ENCODE measurements at places on chromosomes 1 and 21. TPM values are rescaled to one million over a fixed set of nuclear protein-coding genes. Genes with fewer than 3 reads are reported as not detected.

- no peak for DNase-seq
Measured at GRCh38 chr1:169483500-169483966, 2.2 kb downstream of the SLC19A2 start.

- no peak for DNase-seq
Measured at GRCh38 chr1:63641615-63642014, 48.4 kb downstream of the PGM1 start.

DNA sequence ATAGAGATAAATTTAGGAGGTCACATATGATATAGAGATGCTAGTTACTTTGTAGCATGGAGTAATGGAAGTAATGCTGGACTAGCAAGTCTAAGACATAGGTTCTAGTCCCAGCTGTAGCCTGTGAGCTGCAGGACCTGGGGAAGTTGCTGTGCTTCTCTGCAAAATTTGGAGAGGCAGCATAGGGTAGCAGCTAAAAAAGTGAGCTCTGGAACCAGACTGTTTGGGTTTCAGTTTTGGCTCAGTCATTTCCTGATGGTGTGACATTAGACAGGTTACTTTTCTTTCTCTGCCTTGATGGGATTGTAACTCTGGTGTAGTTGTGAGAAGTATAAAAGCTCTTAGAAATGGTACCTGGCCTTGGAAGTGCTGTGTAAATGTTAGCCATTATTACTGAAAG is 3.3 kb downstream of the METTL13 start:
- no peak for DNase-seq

DNA sequence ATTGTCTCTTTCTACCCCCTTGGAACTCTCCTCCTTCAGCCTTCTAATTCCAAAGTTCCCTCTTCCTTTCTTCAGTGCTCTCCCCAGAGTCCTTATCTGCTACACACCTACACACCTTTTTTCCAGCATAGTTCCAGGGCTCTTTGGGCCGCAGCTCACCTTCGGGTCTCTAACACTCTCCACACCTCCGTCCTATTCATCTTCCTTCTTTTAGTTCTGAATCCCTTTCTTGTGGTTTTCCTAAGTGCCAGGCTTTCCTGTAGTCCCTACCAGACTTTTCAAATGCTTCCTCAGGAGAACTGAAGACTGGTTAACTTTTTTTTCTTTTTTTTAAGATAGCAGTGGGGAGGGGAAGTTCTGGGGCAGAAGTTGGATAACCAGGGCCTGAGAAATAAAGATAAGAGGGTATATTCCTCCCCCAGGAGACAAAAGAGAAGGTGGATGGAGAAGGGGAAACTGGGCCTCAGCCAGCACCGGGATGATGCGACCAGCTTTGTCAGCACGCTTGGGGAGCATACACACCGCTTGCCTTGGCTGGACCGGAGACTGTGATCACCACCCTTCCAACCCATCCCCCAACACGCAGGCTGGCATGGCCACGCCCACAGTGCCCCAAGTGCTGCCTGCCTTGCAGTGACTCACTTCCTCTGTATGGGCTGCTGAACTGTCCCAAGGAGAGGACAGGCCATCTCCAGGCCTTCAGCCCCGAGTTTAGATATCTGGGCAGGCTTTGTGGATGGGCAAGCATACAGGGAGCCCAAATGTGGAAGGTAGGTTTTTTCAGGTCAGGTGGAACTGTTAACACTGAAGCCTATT is 2.5 kb upstream of the CERS2 start:
- peak; percentile 53 for DNase-seq

Gene SPRR2A
- not detected for total RNA-seq

DNA sequence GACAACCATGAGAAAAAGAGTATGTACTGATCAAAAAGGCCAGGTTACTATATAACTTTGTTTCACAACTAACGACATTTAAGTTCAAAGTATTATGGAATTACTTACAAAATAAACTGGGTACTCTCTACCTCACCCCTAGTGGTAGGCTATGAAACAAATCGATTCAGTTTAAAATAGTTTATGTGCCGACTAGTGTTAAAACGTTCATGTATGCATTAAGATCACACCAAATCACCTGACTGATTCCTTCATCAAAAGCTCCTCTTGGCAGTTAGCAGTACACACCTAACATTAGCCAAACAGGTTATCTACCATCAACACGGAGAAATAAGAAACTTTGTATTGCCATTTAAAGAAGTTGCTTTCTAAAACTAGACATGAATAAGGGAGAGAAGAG is 137.1 kb downstream of the AKT3 start:
- no peak for DNase-seq

Gene RAB4A
- total RNA-seq = 48.3 TPM

- DNase-seq = no peak
Measured at GRCh38 chr1:85244271-85245061, 15.0 kb downstream of the C1orf52 start.

- no peak for DNase-seq
Measured at GRCh38 chr1:29936031-29936544, 699.8 kb downstream of the PTPRU start.

- no peak for DNase-seq
Measured at GRCh38 chr1:100510451-100510850, 27.5 kb upstream of the GPR88 start.

DNA sequence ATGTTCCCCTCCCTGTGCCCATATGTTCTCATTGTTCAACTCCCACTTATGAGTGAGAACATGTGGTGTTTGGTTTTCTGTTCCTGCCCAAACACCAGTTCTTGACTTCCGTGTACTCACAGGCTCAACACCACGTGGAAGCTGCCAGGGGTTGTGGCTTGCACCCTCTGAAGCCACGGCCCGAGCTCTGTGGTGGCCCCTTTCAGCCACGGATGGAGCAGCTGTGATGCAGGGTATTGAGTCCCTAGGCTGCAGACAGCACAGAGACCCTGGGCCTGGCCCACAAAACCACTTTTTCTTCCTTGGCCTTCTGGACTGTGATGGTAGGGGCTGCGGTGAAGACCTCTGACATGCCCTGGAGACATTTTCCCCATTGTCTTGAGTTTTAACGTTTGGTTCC is 111.6 kb downstream of the SYT14 start:
- no peak for DNase-seq

DNA sequence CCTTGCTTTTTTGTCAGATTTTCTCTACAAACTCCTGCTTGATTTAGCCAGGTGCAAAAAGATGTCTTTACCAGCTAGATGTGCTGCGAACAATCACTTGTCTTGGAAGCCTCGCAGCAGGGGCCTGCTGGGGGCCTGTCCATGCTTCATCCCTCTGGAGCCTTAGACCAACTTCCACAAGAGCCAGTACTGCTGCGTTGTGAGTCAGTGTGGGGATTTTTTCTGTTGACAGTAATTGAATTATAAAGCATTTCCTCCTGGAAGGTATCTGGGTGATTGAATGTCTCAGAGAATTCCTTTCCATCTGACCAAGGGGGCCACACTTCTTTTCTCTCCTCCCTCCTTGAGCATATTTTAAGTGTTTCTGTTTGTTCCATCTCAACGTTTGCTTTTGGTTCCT is 40.4 kb upstream of the LDLRAP1 start:
- no peak for DNase-seq

Gene SLC30A10
- 0.09 TPM for total RNA-seq

DNA sequence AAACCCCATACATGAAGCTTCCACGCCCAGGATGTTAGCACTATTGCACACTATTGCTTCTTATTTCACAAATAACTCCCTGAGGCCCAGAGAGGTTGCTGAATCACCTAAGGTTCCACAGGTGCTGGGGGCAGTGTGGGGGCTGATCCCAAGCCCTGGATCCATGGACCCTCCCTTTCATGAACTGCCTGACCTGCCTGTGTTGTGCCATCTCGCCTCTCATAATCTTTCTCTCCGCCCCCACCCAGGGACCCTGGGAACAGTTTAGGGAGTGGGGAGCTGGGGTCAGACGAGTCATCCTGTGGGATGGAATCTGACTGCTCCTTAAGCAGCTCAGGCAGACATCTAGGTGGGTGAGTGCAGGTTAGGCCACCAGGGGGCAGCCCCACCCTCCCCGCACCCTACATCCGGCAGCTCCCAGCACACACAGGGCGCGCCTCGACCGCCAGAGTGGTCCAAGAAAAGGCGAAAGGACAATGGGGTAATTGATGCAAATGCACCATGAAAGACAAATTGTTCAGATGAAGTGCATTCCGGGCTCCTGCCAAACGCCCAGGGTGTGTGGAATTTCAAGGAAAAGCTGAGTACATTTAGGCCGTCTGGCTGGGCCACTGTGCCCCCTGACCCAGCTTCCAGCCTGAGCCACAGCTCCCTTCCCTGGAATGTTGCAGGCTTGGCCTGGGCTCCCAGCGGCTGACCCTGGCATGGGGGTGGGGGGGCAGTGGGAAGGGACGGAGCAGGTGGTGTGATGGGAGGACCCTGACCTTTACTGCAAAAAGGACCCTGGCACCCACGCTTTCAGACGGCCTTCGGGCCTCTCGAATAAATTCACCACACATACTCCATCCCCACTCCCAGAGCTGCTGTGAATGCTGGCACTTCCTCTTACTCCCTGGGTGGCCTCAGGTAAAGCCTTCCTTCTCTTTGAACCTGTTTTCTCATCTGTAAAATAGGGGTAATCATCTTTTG is 20.8 kb downstream of the PHLDA3 start:
- DNase-seq = peak; percentile 88

Gene KLHDC9
- 22.6 TPM for total RNA-seq

Gene FCER1G
- 0.34 TPM for total RNA-seq

GRCh38 chr1:207983044-207983635 is 72.2 kb upstream of the CD34 start:
- DNase-seq = no peak

Gene PGLYRP4
- not detected for total RNA-seq

DNA sequence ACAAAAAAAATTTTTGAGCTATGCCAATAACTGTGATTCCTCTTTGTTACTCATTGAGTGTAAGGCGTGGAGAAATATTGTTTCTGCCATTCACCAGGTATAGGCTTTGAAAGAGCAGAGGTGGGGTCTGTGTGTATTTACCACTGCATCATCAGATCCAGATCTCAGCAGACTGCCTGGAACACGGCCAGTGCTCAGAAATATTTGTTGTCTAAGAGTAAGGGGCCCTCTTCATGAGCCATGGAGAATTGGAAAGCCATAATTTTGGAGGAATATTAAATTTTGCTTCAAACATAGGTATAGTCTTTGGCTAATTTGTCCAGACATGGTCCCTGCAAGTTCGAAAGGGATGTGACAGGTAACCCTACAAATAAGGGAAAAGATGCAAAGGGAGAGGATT is 231.3 kb upstream of the IRF2BP2 start:
- DNase-seq = no peak

DNA sequence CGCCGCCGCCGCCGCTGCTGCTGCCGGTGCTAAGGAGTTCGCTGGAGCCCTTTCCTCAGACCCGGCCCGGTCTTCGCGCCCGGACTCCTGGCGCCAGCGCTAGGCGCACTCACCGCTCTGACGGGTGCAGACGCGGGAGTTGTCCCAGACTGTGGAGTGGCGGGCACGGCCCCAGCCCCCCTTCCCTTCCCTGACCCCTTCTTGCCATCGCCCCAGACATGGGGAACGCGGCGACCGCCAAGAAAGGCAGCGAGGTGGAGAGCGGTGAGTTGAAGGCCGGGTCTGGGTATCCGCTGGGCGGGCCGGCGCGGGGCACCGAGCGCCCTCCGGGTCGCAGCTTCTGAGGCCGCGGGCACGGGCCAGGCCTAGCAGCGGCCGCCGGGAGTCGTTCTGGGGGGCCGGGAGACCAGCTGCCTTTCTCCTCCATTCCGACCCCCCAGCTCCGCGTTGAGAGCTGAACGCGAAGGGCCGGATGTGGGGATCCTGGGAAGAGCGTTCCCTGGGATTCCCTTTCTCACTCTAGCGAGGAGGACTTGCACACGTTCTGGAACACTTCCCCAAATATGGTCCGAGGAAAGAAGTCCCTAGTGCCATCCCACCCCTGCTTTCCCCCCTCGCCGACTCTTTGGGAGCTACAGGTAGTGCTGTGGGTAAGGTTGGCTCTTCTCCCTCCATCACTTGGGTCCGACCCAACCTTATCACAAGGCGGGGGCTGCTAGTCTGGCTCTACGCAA is 65.8 kb upstream of the PRKACB start:
- DNase-seq = no peak

Gene MRAP
- not detected for total RNA-seq

Gene TRABD2B
- total RNA-seq = 0.34 TPM

Gene SLFNL1
- 0.19 TPM for total RNA-seq

GRCh38 chr1:22024485-22025367 is 23.3 kb downstream of the CELA3A start:
- DNase-seq = peak; percentile 73

DNA sequence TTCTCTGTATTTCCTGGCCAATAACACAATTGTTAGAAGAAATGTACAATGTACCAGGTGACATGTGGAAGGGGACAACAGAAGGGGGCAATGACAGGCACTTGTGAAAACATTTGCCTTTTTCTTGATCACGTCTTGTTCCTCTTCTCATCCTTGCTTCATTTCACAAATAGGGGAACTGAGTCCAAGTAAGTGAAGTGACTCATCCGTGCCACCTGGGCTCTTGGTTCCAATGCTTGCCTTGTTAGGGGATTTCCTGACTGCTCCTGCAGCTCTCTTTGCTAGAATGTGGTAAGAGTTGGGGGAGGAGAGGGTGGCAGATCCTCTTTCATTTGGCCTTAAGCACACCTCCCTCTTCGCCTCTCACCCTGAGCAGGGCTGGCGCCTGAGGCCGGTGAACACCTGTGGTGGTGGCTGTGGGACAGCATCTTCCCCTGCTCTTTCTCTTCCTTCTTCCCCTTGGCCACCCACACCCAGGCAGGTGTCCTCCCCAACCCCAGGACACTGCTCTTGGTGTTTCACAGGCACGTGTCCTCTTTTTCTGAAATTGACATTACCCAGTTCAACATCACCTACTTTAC is 2.2 kb upstream of the RHEX start:
- no peak for DNase-seq

Gene PADI4
- not detected for total RNA-seq

- peak; percentile 72 for DNase-seq
Measured at GRCh38 chr1:208101661-208102431, 142.3 kb downstream of the PLXNA2 start.

Gene SPRR2E
- not detected for total RNA-seq

Gene OR14C36
- not detected for total RNA-seq

Gene AMY1C
- not detected for total RNA-seq

Gene PIGP
- total RNA-seq = 25.8 TPM

Gene OSCP1
- 7.8 TPM for total RNA-seq

Gene OR6Y1
- total RNA-seq = not detected

- no peak for DNase-seq
Measured at GRCh38 chr1:115476616-115477015, 138.6 kb upstream of the NGF start.

DNA sequence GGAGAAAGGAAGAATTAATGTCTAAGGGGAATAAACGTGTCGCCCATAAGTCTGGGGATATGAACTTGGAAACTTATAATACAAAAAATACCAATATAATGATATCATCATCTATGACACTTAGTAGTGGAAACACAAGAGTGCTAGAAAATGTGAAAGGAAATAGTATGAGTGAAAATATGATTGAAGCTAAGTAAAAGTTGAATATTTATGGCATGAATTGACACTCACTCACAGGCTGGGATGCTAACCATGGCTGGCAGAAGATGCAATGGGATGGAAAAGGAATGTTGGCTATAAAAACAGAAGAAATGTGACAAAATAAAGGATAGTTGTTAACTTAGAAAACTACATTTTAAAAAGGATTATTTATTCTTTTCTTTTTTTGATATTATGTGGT is 120.1 kb downstream of the XPR1 start:
- DNase-seq = no peak

Gene RNU1-3
- total RNA-seq = under 0.01 TPM

- peak; percentile 18 for DNase-seq
Measured at GRCh38 chr1:11653101-11653860, 948 bp downstream of the FBXO2 start.

Gene TCEA3
- 0.54 TPM for total RNA-seq

Gene OR2L8
- total RNA-seq = not detected
